ENCODE measurements at places on chromosomes 16 and 17.

GRCh38 chr17:73589363-73589980 lies 54.8 kb downstream of the SDK2 start:
- no peak for DNase-seq

DNA sequence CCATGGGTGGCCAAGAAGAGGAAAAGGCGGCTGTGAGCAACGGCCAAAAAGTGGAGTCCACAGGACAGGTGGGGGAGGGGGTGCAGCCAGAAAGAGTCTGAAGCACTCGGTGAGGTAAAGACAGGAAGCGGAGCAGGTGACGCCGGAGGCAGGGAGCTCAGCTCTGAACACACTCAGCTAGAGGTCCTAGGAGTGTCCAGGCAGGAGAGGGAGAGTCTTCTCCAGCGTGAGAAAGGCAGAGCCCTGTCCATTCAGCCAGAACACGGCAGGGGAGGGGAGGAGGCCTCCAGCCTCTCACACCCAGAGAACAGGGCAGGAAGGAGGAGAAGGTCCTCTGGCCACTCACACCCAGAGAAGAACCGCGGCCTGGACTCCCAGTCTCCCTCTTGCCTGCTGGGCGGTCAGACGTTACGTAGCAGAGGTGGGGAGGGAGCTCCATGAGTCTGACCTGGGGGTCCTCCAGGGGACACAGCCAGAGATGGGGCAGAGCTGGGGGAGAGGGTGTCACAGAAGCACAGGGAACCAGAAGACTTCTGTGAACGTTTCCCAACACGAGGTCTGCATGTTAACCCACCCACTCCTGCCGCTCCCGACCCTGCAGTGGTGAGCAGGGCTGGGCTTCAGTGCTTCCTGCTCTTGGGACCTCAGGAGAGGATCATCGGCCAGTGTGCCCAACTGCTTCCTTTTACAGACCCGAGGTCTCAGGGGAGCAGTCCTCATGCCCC lies 89.2 kb downstream of the ABR start:
- DNase-seq, result no peak

- no peak for DNase-seq
These were observed 1.6 kb downstream of the IGF2BP1 start for GRCh38 chr17:48998587-48999440.

DNA sequence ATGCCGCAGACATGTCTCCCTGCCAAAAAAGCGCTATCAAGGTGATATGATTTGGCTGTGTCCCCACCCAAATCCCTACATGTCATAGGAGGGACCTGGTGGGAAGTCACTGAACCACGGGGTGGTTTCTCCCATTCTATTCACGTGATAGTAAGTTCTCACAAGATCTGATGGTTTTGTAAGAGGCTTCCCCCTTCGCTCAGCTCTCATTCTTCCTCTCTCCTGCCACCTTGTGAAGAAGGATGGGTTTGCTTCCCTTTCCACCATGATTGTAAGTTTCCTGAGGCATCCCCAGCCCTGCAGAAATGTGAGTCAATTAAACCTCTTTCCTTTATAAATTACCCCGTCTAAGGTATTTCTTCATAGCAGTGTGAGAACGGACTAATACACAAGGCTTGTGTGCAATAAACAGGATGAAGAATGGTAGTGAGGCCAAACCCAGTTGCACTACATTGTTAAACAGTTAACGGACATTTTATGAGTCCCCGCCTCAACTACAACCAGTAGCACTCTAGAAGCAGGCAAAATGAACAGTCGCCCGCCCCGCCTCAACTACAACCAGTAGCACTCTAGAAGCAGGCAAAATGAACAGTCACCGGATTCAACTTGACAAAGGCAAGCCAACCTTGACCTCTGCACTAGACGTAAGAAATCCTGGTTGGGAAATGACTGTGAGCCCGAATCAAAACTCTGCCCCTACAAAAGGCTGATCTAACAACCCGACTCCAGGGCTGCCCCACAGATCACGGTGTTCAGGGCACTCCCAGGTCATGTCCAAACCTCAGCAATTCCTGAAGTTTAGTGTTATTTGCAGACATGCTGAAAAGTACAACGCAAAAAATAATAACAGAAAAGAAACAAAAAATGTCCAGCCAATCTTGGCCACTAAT lies 26.3 kb downstream of the VPS53 start:
- DNase-seq, result no peak

GRCh38 chr17:75109046-75109406 lies 743 bp upstream of the ARMC7 start:
- no peak for DNase-seq

DNA sequence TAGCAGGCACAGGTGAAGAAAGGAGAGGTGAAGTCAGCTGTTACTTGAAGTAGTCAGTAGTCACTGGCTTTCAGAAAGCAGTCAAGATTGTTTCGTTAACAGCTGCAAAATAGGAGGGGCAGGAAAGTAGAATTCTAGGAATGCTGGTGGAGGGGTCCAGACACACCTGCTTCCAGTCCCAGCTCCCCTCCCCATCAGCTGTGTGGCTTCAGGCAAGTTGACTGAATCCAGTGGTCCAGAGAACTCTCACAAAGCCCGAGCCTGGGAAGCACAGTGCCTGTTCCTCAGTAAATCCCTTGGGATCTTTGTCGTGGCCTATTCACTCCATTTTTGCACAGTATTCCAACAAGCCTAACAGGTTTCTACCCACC lies 4.6 kb upstream of the SOCS1 start:
- DNase-seq, result no peak

DNA sequence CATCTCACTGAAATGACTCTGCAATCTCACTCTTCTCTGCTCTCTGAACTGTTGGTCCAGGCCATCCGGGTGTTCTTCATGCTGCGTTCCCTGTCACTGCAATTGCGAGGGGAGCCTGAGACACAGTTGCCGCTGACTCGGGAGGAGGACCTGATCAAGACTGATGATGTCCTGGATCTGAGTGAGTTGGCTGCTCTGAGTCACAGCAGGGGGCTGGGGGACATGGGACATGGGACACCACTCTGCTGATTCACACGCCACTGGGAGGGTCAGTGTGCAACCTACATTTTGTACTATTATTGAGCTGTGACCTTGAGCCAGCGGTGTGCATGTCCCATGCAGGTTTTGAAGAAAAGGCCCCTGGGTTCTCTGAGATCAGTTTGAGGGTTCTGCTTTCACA lies 116.5 kb downstream of the CLEC16A start:
- DNase-seq, result no peak

GRCh38 chr16:52852978-52853377 lies 199.7 kb downstream of the CHD9NB start:
- DNase-seq, result no peak

DNA sequence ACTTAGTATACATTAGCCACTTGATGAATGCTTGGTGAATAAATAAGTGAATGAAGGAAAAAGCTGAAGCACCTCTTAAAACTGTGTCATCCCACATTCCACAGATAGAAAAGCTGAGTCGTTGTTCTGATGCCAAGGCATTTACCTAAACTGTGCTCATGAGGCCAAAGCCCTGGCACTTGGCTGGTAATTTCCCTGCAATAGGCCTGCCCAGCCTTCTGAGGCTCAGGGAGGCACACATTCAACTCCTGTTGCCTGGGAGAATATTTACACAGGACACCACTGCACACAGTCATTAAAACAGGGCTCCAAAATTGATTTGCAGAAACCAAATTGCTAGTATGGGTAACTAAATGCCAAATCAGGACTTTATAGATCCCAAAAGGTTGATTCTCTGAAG lies 333.0 kb upstream of the C16orf82 start:
- no peak for DNase-seq

DNA sequence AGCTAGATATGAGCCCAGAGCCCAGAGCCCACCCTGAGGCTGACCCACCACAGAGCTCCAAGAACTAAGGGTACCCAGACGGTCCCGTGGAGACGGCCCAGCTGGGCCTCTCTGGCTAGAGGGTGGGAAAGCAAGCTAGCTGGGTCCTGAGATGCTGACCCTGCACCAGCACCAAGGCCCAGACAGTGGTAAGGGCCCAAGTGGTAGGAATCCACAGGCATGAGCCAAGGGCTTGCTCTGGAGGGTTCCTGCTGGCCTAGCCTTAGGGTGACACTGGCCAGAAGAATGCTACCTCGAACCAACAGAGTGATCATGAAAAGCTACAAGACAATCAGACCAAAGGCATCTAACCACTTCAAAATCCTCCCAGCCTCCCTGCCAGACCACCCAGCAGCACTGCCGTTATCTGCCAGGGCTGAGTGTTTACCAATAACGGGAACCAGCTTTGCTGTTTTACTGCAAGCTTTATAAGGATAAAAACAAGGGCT lies 13.2 kb downstream of the HIC1 start:
- DNase-seq, result no peak

- DNase-seq, result no peak
These were observed 100.0 kb downstream of the GSG1L start for GRCh38 chr16:27963471-27963965.

- no peak for DNase-seq
These were observed 9.8 kb downstream of the ITGAM start for GRCh38 chr16:31269541-31269940.

- no peak for DNase-seq
These were observed 57.1 kb downstream of the BRIP1 start for GRCh38 chr17:61806081-61806828.

- no peak for DNase-seq
These were observed 40.5 kb upstream of the ATP2A3 start for GRCh38 chr17:4004517-4005295.

DNA sequence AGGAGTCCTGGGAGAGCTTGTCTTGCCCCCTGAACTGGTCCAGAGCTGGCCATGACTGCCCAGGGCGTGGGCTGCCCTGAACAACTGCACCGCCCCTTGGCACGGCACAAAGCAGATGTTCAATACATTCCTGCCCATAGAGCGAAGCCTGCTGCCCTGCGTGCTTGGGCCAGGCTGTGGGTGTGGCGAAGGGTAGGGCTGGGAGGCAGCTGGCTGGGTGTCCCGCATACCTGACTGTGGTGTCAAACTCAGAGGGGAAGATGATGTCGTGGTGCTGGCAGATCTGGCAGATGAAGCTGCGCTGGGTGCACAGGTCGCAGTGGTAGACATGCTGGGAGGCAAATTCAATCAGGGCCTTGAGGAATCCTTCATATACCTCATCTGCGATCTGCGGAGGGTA lies 124.2 kb upstream of the SMURF2 start:
- DNase-seq, result no peak

GRCh38 chr16:72794319-72794718 lies 253.6 kb downstream of the ZFHX3 start:
- no peak for DNase-seq

DNA sequence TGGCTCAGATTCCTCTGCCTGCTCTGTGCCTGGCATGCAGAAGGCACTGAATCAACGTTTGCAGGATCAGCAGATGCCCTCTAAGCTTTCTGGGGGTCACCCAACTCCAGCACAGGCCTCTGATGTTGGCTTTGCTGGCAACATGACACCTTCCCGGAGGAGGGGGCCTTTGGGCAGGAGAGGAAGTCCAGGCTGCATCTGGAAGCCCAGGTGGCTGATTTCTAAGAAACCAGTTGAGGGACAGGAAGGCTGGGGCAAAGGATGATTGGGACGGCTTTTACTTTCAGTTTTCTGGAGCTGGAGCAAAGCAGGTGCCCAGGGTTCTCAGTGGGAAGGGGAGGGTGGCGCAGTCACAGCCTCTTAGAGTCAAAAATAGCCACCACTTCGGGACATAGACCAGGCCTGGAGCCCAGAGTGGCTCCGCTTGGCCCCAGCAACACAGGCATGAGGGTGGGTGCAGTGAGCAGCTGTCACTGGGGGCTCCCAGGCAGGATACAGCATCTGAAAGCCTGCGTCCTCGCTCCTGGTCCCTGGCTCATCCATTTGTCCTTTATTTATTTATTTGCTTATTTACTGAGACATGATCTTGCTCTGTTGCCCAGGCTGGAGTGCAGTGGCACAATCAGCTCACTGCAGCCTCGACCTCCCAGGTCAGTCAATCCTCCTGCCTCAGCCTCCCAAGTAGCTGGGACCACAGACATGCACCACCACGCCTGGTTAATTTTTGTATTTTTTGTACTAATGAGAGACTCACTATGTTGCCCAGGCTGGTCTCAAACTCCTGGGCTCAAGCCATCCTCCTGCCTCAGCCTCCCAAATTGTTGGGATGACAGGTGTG lies 15.1 kb downstream of the SOCS1 start:
- no peak for DNase-seq

DNA sequence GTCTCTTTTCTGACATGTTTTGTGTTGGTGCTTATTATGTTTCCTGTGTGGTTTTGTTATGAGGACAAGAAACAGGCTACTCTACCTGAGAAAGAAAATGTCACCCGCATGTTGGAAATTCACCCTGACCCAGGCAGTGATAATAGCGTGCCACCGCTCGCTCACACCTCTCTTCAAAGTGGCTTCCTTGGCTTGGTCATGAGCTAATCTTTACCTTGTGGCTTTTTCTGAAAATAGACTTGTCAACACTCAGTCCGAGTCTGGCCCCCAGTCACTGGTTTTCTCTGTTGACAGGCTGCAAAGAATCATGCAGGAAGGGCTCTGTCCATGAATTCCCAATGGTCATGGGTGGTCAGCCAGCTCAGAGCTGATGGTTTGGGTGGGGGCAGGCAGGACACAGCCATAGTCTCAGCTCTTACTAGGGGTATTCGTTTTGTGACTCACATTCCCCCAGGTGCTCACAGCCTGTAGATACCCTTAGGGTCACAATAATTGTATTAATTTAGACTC lies 121.3 kb upstream of the CACNG5 start:
- DNase-seq, result no peak

- no peak for DNase-seq
These were observed 80.7 kb downstream of the TIMM22 start for GRCh38 chr17:1077581-1077985.

DNA sequence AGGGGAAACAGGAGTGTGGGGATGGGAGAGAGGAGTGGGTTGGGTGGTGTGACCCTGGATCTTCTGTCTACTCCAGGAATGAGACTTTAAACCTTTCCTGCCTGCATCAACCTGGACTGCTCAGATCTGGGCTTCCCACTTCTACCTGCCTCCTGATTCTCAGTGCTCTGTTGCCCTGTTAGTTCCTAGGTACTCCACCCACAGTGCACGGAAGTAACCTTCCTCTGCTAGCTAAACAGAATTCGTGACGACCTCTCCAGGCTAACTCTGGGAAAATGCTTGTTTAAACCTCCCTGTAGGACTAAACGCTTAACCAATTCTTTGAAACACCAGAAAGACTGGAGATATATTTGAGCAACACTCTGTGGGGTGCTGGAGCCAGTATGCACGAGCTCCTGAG lies 83.4 kb upstream of the CLEC3A start:
- no peak for DNase-seq

- peak; percentile 47 for DNase-seq
These were observed at the start of gene SSH2 for GRCh38 chr17:29929533-29930408. SSH2 (minus strand) TSS chr17:29930228; CDS start chr17:29930000, 228 bp downstream.

GRCh38 chr17:79439493-79439892 lies 171.4 kb downstream of the RBFOX3 start:
- no peak for DNase-seq

DNA sequence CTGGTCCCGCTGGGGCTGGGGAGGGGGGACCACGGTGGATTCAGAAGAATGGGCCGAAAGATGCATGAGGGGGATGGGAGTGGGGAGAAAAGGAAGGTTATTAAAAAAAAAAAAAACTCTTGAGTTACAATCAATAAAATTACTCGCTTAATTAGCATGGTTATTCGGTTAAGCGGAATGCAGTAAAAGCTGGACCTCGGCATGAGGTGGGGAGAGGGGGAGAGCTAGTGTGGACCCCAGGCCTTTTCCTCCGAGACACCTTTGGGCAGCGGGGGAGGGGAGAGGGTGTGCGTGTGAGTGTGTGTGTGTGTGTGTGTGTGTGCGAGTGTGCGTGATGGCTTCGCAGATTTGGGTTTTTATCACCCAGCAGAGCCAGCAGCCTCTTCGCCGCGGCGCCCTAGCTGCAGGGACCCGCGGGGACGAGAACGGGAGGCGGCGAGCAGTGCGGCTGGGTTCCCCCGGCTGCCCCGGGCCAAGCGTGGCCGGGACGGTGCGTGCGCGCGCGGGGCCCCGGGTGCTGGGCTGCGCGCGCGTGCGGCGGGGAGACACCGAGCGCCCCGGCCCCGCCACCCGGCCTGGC lies 3.7 kb downstream of the BAHCC1 start:
- DNase-seq, result no peak

Measured in esophagus squamous epithelium (tissue), 5 donors.